ENCODE measurements at places on chromosomes 16 and 17. TPM values are rescaled to one million over a fixed set of nuclear protein-coding genes. Genes with fewer than 3 reads are reported as not detected.

- DNase-seq: no peak
Observed at GRCh38 chr16:82454152-82454551, 172.6 kb upstream of the CDH13 start.

GRCh38 chr17:76887802-76888201, 19.6 kb downstream of the MGAT5B start:
- DNase-seq: no peak

DNA sequence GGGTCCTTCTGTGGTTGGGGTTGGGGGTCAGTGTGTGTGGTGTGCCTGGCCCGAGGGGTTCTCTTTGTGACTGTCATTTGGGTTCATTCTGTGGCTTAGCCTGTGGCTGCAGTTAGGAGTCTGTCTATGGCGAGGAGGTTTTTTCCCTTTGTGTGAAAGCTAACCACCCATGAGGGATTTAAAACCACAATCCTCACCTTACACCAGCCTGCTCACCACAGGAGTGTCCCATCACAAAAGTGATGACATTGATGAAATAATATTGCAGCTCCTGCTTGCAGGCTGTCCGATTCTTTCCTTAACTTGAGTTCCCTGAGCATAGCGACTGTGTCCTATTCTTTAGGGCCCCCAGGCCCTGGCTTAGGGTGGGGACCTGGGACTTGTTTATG, 113.6 kb downstream of the RAP1GAP2 start:
- no peak for DNase-seq

DNA sequence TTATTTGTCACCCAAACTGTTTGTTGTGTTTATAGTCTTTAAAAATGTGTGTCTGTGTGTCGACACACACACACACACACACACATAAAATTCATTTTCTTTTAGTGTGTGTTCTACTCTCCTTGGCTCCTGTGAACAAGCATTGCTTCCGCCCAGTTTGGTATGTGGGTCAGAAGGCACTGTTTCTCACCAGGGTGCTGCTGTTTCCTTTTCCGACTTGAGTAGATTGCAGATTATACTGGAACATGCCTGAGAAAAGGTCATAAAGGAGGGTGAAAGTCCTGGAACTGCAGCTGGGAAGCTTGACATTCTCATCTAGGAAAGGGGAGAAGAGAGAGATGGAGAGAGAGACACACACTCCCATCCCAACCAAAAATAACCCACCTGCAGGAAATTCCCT, 330.3 kb downstream of the BCAS3 start:
- DNase-seq: no peak

- DNase-seq: no peak
Observed at GRCh38 chr16:14672403-14672971, 21.6 kb downstream of the PLA2G10 start.

GRCh38 chr17:48915459-48916282, 7.5 kb downstream of the UBE2Z start:
- no peak for DNase-seq

DNA sequence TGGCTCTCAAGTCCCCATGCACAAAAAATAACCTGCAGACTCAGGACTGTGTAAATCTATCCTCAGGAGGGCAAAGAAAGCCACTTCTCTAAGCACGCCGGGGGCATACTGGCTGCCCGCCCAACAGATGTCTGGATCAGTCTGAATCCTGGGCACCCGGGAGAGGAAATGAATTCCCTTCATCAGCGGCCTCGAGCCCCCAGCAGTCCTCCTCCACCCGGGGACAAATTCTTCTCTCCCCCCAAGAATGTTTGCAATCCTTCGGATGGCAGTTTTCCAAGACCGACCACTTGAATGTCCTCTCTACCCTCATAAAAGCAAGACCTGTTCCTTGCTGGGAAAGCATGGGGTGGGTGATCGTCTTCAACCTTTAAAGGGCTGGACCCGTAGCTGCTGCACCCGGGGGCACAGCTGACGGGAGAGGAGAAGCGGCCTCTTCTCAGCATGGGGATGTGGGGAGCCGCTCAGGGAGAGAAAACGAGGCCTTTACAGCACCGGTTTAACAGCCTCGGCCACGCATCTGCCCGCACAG, 9.4 kb upstream of the MAP2K3 start:
- DNase-seq: no peak

FAM117A gene
- 15.7 TPM for total RNA-seq

Data from vagina (tissue), 2 donors.